CD4-positive, alpha-beta T cell treated with Interleukin-4 for 1 hour (primary cell): ENCODE measurements at places on chromosomes 5 and 9.

DNA sequence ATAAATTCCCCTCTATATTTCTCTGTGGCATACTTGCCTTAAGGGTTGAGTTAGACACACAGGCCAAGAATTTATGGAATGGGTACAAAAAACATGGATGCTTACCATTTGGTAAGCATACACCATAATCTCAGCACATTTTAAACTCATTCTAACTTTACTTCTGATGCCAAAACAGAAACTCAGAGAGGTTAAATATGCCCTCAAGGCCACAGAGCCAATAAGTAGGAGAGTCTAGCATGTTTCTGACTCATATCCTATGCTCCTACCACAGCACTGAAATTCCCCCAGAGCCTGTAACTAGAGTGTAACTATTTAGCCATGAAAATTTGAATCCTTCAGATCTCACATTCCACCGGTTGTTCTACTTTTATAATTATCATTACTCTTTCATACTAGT lies 559.7 kb downstream of the ACTL7B start:
- no peak for DNase-seq

DNA sequence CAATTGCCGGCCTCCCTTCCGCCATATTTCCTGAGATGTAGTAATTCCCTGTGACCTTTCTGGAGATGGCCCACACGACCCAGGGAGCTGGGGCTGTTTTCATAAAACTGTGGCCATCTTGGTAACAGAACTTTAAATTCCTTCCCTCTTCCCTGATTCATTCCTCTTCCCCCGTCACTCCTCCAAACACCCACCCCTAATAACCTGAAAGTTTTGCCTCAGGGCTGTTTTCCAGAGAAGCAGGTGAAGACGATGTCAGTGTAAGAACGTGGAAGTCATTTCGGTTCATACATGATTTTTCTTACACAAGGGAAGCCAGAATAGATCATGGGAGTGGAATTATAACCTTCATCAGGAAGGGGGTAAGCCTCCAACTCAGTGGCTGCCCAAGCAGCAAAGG lies 40.6 kb upstream of the ANKH start:
- no peak for DNase-seq

- DNase-seq: no peak
Measured at GRCh38 chr5:32686799-32687498, 24.2 kb upstream of the NPR3 start.

- DNase-seq: no peak
Measured at GRCh38 chr9:134503301-134504105, 138.1 kb upstream of the COL5A1 start.

DNA sequence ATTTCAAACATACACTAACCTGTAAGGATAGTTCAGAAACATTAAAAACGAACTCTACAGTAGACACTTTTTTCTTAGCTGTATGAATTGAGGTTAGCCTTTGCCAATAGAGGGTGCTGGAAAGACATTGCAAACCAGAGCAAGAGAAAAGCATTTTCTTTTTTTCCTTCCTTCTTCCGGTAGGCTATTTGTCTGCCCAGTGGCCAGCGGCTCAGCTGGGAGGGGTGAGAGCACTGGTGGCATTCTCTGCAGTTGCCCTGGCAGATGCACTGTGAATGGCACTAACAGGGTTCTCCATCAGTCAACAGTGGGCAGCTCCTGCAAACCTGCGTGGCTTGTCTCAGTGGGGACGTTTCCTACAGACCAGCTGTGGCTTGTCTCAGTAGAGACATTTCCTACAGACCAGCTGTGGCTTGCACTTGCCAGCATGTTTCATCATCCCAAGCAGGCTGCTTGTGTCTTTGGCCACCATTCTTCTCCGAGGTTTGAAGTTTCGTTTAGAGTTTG lies 984.5 kb upstream of the CDH18 start:
- DNase-seq: no peak

DNA sequence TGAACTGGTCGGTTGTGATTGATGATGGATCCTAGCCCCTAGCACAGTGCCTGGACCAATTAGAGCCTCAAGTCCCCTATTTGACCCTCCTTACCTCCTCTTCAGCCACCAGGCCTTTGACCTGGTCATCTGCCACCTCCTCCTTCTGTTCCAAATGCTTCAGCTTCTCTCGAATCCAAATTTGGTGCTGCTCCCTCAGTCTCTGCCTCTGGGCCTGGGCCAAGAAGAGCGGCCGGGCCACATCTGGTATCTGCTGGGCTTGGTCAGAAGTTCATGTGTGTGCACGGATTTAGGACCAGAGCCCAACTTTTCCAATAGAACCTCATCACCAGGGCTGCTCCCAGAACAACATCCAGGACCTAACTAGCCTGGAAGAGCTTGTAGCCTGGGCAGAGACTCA lies 6.5 kb downstream of the SLC35A4 start:
- DNase-seq: no peak

DNA sequence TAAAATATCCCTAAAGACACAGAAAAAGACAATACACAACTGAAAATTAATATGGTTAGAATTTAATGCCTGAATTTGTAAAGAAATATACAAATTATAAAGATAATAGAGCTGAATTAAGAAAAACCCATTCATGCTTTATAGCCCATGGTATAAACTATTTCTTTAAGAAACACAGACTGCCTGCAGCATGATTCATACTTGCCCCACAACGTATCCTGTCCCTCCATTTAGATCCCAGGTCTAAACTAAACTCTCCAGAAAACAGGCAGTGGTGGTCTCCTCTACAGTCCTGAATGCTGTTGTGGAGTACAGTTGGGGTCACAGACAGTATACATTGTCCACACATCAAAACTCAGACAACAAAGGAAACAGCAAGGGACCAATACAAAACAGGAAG lies 24.8 kb downstream of the IL6ST start:
- DNase-seq: no peak

GRCh38 chr5:140549237-140550144 lies 2.0 kb downstream of the EIF4EBP3 start:
- DNase-seq: peak; percentile 28

DNA sequence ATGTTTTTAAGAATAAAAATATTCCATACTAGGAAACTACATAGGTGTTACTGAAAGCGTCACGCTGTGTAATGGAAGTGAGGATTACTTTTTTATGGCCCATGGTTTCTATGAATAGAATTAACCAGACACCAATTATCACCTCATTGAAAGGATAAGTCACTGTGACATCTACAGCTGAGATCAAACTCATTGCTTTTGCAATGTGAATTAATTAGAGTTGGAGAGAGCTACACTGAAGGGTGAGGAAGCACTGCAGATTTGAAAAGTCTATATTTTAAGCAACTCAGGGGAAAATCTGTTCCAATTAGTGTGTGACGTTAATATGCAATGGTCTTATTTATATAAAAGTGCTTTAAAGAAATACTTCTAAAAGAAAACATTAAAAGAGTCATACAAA lies 1300.1 kb upstream of the DMAC1 start:
- DNase-seq: no peak

DNA sequence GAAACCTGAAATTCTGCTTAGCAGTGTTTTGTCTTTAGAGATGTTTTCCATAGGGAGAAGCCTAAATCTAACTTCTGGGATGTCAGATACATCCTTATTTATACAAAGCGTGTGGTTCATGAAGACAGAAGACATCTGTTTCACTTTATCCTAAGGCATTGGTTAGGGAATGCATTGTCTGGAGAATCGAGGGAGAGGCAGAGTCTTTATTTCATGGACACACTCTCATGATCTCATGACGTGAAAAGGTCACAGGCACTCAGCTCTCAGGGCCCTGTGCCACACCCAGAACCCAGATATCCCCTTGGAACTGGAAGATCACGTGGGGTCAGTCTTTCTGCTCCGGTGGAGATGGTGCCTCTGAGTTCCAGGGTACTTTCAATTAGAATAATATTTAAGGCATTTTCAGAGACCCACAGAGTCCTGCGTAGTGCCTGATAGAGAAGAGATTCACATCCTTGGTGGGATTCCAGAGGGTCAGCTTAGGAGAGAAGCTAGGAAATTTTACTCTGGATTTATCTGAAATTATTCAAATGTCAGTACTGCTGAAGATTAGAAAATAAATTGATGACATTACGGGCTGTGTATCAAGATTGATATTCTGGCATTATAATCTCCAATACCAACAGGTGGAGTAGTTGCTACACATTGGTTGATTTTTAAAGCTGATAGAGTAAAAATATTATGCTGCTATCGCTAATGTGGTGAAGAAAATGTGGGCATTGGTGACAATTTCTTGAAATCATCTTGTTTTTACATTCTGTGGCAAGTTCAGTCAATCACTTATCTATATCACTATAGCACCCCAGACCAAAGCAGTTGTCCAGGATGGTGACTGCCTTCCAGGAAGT lies 378.3 kb downstream of the MTRR start:
- no peak for DNase-seq

GRCh38 chr9:74770508-74771261 lies 117.0 kb downstream of the TRPM6 start:
- peak; percentile 39 for DNase-seq

- DNase-seq: no peak
Measured at GRCh38 chr9:20811872-20812271, 127.8 kb downstream of the FOCAD start.

DNA sequence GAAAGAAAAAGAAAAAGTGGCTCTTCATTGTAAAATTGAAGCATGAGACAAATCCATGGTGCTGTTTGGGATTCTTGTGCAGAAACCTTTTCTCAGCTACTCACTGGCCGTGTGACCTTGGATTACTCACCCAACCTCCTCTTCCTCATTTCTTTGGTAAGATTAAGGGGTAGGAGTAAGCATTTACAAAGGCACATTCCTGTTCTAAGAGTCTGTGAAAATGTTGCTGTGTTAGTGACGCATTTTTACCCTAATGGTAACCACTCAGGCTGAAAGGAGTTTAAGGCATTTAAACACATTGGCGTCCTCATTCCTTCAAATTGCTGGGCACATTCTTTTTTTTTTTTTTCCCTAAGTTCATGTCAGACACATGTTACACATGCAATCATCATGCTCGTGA lies 4.3 kb downstream of the RAI14 start:
- DNase-seq: no peak

- DNase-seq: no peak
Measured at GRCh38 chr9:95177617-95178016, 139.9 kb downstream of the FANCC start.

GRCh38 chr9:16217943-16218701 lies 652.3 kb downstream of the BNC2 start:
- no peak for DNase-seq

DNA sequence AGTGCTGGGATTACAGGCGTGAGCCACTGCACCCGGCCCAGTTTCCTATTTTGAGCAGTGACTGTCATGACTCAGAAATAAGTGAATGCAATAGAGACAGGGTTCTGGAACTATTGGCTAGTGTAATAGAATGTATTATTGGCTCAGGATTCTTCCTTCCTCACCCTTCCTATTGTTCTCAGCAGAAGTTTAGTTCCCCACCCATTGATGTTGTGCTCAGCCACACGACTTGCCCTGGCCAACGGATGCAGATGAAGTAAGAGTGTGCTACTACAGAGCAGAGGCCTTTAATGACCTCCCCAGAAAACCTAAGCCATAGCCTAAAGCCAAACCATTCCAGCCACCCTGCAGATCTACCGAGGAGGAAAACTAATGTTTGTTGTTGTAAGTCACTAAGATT lies 287.9 kb downstream of the AGTPBP1 start:
- DNase-seq: no peak

GRCh38 chr5:96297867-96298266 lies 135.2 kb downstream of the PCSK1 start:
- DNase-seq: peak; percentile 22

- no peak for DNase-seq
Measured at GRCh38 chr5:34003941-34004340, 3.9 kb downstream of the AMACR start.

GRCh38 chr5:81334304-81335061 lies 33.1 kb downstream of the ZCCHC9 start:
- no peak for DNase-seq

- no peak for DNase-seq
Measured at GRCh38 chr5:38651806-38652205, 95.4 kb upstream of the LIFR start.

DNA sequence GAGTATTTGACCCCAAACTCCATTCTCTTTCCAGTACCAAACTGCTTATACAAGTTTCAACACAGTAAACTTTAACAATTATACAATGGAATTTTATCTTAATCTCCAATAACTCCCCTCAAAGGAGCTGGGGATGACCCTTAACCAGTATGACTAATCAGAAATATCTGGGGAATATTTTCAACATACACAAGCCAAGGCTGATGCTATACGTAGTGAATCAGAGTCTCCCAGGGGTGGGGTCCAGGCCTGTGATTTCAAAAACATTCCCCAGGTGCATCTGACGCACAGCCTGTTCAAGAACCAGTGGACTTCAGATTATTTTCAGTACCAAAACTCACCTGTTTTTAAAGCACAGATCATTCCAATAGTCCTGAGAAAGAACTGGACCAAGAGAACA lies 11.8 kb upstream of the SEMA5A start:
- no peak for DNase-seq

GRCh38 chr9:127608104-127608966 lies 3.7 kb upstream of the STXBP1 start:
- peak; percentile 79 for DNase-seq

GRCh38 chr5:91076138-91076537 lies 307.0 kb downstream of the ARRDC3 start:
- no peak for DNase-seq

GRCh38 chr5:112978836-112979235 lies 2.2 kb downstream of the DCP2 start:
- DNase-seq: peak; percentile 39

DNA sequence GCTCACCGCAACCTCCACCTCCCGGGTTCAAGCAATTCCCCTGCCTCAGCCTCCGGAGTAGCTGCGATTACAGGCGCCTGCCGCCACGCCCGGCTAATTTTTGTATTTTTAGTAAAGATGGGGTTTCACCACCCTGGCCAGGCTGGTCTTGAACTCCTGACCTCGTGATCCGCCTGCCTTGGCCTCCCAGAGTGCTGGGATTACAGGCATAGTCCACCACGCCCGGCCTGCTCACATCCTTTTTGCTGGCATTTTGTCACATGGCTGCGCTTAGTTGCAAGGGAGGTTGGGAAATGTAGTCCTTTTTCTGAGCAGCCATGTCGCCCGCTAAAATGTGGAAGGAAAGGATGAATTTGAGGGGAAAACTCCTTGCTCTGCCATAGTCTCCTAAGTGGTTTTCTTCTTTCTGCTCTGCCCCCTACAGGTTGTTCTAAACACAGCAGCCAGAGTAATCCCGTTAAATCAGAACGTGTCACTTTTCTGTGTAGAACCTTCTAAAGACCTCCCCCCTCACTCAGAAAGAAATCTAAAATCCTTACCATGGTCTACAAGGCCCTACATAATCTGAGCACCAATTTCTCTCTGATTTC lies 57.8 kb upstream of the HSPA9 start:
- DNase-seq: peak; percentile 22

GRCh38 chr5:126971455-126972031 lies 58.8 kb downstream of the MARCHF3 start:
- DNase-seq: no peak

GRCh38 chr5:95531491-95531890 lies 23.3 kb downstream of the SKIC3 start:
- DNase-seq: no peak

- no peak for DNase-seq
Measured at GRCh38 chr5:112772124-112772523, 34.4 kb downstream of the APC start.

GRCh38 chr9:115106001-115106400 lies 12.0 kb downstream of the TNC start:
- no peak for DNase-seq
